Left kidney (tissue), 8 donors: ENCODE measurements at places on chromosomes 12 and 14.
A peak's percentile ranks its signal among the peaks of the same experiment; 100 is the strongest.

DNA sequence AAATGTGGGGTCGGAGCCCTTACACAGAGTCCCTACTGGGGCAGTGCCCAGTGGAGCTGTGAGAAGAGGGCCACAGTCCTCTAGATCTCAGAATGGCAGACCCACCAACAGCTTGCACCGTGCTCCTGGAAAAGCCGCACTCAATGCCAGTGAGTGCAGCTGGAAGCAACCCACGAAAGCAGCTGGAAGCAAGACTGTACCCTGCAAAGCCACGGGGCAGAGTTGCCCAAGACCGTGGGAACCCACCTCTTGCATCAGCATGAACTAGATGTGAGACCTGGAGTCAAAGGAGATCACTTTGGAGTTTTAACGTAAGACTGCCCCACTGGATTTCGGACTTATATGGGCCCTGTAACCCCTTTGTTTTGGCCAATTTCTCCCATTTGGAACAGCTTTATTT lies 12.3 kb downstream of the GTF2A1 start:
- no peak for DNase-seq

DNA sequence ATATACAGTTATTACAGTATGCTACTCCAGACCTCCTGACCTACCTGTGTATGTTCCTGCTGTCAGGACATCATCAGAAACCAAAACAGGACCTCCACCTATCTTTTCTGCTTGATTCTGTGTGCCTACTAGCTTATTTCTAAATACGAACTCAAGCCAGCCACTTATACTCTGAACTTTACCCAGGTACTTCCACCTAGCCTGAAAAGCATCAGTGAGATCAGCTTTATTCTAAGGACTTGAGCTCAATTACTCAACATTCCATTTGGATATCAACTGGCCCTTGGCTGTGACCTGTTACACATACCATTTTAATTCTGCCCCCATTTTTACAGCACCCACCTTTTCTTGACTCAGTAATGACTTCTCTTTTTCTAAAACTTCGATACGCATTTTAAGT lies 29.2 kb downstream of the TRIP11 start:
- DNase-seq, result no peak

GRCh38 chr12:131720921-131721320 lies 10.0 kb downstream of the SFSWAP start:
- DNase-seq, result no peak

DNA sequence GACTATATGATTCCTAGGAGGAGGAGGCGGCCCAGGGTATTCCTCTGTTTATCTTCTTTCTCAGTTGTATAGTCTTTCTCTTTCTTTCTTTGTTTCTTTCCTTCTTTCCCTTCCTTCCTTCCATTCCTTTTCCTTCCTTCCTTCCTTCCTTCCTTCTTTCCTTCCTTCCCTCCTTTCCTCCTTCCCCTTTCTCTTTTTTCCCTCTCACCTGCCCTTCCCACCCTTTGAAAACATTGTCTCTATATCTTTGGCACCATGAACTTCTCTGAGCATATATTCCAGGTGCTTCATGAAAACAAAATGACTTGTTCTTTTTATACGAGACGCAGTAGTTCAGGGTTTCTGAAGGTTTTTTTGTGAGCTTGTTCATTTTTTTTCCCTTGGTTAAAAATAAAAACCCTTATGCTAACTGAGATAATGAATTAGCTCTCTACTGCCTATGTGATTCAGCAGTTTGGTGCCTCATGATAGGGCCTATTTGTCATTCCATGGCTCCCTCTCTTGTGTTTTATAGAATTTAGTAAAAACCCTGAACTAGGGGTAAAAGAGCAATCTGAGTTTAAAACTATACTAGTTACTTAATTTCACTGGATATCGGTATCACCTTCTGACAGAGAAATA lies 3.2 kb upstream of the TESPA1 start:
- no peak for DNase-seq

DNA sequence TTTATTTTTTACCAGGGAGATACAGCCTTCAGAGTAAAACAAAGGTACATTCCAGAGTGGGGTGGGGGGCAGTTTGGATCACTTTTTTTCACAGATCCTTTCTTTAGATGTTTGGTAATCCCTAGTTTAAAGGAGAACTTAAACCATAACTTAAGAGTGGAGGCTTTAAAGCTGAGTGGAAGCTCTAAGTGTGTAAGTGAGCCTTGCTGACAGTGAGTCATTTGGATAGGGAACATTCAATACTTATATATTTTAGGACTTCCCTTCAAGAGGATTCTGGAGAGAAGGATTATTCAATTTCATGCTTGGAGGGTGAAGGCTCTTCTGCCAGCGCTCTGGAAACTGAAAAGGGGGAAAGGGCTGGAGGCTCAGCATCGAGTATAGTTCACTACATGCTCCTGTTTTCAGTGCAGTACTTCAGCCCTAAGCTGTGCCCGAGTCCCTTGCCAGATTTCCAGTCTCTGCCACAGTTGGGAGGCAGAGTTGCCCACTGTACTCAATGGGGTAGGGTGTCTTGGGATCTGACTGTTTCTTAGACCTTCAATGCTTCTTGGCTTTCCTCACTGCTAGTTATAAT lies 8.4 kb downstream of the PRKAG1 start:
- no peak for DNase-seq

- DNase-seq, result no peak
These were observed 4.7 kb downstream of the EXOC3L4 start for GRCh38 chr14:103099081-103099732.

GRCh38 chr12:26580619-26581018 lies 252.4 kb downstream of the ITPR2 start:
- DNase-seq, result no peak

- no peak for DNase-seq
These were observed 23.6 kb downstream of the BDKRB1 start for GRCh38 chr14:96279564-96279963.

DNA sequence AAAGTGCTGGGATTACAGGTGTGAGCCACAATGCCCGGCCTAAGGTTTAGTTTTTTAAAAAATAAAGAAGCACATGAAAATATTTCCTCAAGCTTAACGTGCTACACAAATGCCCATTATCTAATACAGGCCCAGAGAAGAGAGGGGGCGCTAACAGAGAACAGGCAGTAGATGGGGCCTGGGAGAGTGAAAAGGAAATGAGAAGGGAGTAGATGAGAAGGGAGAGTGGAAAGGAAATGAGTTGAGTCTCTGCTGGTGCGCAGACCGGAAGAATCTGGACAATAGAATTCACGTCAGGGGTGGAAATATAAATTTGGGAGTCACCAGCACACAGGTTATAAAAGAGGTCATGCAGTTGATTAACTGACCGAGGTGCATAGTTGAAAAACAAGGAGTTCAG lies 10.7 kb downstream of the PXN start:
- no peak for DNase-seq

DNA sequence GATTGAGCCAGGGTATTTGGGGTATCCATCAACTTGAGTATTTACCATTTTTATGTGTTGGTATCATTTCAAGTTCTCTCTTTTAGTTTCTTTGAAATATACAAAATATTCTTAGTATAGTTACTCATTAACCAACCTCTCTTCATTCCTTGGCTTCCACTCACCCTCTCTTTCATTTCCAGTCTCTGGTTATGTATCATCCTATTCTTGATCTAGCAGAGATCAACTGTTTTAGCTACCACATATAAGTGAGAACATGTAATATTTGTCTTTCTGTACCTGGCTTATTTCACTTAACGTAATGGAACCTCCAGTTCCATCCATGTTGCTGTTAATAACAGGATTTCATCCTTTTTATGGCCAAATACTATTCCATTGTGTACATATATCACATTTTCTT lies 86.9 kb downstream of the DACT1 start:
- no peak for DNase-seq

GRCh38 chr14:24630087-24630871 lies 3.7 kb downstream of the GZMB start:
- no peak for DNase-seq

- no peak for DNase-seq
These were observed 47.7 kb downstream of the SERPINA3 start for GRCh38 chr14:94659901-94660300.

GRCh38 chr14:91817566-91818325 lies 49.6 kb downstream of the TC2N start:
- no peak for DNase-seq

GRCh38 chr12:95942524-95943329 lies at the start of gene CCDC38:
TSS of gene CCDC38 (minus strand) at chr12:95942614. CDS start at chr12:95936509, 6,105 bp downstream.
- peak; percentile 60 for DNase-seq

DNA sequence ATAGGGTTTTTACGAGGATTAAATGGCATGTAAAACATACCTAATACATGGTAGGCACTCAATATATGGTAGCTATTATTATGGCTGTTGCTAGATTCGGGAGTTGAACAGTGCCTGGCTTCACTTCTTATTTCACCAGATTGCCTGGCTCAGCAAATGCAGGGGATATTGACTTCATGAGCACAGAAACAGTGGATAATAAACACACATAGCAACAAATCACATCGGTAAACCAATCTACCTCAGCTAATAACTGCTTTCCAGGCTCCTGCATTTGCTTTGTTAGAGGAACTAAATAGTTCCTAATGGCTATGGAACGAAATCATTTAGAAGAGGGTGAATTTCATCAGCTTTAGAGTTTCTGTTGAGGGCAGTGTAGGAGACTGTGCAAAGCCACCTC lies 105.2 kb upstream of the TMCC3 start:
- no peak for DNase-seq

- DNase-seq, result peak; percentile 24
These were observed 678.4 kb downstream of the MED13L start for GRCh38 chr12:115598871-115599811.

DNA sequence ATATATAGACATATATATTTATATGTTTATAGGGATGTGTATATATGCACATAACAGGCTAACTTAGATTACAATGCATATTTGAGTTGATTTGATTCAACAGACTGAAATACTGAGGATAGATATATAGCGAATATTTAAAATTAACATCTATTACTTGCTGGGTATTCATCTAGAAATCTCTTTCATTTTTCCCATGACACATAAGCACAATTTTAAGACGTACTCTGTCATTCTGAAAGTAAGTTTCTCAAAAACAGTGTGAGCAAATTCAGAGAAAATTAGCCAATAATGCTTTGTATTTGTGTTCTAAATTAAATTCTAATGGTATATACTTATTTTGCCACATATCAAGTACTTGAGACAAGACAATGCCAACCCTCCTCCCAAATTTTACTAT lies 907.5 kb upstream of the MDGA2 start:
- DNase-seq, result no peak

GRCh38 chr12:230925-231671 lies 17.1 kb upstream of the SLC6A12 start:
- DNase-seq, result no peak

DNA sequence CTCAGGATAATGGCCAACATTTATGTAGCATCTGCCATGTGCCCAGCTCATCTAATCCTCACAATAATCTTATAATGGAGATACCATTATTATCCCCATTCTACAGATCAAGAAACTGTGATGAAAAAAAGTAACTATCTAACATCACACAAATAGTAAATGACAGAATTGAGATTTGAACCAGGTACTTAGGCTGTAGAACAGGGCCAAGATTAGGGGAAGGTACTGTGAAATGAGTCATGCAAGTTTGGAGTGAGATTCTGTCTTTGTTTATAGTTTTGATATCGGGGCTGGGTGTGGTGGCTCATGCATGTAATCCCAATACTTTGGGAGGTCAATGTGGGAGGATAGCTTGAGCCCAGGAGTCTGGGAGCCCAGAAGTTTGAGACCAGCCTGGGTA lies 1.3 kb upstream of the GNPTAB start:
- no peak for DNase-seq
